ENCODE measurements at places on chromosomes 12 and 14.

GRCh38 chr12:121799156-121799841 lies 4.5 kb upstream of the SETD1B start:
- DNase-seq: peak; percentile 92

GRCh38 chr12:56978397-56979138 lies 21.2 kb upstream of the RDH16 start:
- no peak for DNase-seq

DNA sequence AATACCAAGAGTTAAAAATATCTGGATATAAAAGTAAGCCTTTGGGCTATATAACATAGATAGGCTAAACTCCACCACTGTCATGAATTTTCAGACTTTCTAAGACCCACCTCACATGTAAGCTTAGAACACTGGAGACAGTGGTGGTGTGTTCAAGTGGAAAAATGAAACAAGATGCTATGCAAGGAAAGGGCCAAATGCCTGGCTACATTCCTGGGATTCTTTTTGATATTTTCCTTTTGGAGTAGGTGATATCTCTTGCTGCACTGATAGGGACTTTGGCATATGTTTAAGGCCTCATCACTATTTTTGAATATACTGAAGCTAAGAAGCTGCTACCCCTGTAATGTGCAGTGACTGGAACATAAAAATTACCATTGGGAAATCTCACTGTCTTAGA lies 341.3 kb downstream of the SLC16A7 start:
- DNase-seq: peak; percentile 21

DNA sequence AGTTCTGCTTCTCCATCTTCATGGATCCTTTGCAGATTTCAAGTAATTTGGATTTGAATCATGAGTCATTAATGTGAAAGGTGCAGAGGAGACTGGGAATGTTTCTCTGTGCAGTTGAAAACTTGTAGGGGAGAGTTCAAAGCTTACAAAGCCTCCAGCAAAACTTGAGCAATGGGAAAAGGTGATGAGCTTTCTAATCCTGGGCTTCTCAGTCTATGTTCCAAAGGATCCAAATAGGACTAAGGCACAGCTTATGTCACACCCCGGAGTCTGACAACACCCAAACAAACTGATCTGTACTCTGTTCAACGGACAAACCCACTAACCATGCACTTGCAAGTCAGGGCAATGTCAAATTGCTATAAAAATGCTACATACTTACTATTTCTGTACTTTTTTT lies 134.8 kb downstream of the DUSP6 start:
- DNase-seq: no peak

DNA sequence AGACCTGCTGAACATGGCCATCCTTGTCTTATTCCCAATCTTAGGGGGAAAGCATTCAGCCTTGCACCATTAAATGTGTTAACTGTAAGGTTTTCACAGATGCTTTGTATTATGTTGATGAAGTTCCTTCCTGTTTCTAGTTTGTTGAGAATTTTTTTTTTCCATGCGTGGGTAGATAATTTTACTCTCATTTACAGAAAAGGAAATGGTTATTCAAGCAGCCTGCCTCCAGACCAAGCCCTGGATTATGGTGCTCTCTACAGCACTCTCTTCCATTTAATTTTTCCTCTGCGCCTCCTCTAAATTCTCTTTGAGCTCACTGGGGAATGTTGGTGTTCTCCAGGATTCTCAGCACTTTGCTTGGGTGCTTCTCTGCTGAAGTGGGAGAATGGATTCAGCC lies 179.3 kb upstream of the PZP start:
- DNase-seq: no peak

GRCh38 chr12:130537051-130537450 lies 179.0 kb downstream of the RIMBP2 start:
- no peak for DNase-seq
